ENCODE measurements at places on chromosomes 2 and 18.

- DNase-seq = no peak
These were observed 14.5 kb upstream of the SULT1C4 start for GRCh38 chr2:108363024-108363907.

DNA sequence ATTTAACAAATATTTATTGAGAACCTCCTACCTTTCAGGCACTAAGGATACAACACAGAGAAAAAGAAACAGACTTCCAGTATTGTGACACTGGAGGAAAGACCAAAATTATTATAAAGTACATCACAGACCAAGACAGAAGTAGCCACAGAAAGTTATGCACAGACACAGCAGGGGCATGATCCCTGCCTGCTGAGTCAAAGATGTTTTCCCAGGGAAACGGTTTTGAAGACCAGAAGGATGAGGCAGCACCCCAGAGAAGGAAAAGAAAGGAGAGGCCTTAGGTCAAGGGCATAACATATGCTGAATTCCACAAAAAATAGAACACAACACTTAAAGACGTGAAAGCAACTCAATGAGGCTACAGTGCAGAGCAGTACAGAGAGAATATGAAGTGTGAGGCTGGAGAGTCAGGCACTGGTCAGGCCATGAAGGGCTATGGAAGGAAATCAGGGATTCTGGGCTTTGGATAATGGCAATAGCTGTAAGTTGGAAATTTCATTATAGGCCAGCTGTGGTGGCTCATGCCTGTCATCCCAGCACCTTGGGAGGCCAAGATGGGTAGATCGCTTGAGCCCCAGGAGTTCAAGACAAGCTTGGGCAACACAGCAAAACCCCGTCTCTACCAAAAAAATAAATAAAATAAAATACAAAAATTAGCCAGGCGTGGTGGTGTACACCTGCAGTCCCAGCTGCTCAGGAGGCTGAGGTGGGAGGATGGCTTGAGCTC lies 8.2 kb downstream of the ADAM17 start:
- no peak for DNase-seq

- no peak for DNase-seq
These were observed 251.6 kb downstream of the AFF3 start for GRCh38 chr2:99890568-99891427.

DNA sequence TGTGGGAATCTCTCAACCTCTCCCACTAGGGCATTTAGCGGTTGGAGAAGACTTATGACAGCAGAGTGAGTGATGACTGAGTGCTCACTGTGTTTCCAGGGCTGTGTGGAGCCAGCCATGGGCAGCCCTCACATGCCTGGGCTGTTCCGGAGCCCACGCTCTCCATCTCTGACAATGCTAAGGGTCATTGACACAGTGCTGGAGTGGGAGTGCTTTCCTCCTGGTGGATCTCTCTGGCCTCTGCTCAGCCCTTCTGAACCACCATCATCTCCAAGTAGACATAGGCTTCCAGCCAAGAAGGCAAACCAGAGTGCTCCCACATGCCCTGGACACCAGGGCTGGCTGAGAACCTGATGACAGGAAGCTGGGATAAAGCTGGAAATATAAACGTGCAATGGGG lies 33.1 kb upstream of the TWIST2 start:
- no peak for DNase-seq

DNA sequence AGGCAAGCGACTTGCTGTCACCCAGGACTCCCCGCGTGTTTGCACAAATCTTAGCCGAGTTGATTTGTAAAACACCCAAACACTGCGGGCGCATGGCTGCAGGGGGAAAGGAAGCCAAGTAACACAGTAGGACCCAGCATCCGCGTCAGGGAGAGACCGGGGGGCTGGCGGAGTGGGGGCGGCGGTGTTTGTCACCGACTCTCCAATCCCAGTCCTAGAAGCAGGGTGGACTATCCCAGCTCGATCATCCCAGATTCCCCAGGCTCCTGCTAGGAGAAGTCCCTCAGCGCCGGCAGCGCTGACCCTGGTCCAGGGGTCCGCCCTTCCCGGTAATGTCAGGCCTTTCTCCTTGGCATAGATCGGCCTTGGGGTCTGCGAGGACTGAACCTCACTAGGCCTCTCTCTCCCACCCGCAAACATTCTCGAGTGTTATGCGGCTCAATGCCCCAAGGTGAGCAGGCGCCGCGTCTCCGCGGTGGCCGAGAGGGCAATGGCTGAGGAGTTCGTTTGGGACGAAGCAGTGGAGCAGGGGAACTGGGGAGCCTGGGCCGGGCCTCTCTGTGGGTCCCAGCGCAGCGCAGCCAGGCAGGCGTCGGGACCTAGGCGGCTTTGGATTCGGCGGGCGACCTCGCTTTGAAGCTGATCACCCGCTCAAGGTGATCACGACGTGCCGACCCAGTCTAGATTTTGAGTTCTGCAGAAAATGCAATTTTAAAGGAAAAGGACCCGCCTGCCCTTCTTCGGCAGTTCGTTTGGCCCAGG lies 1.5 kb upstream of the GDF7 start:
- no peak for DNase-seq

GRCh38 chr18:70732916-70733315 lies 444.1 kb downstream of the SOCS6 start:
- DNase-seq = no peak
